ENCODE measurements at places on chromosomes 7 and 10.

DNA sequence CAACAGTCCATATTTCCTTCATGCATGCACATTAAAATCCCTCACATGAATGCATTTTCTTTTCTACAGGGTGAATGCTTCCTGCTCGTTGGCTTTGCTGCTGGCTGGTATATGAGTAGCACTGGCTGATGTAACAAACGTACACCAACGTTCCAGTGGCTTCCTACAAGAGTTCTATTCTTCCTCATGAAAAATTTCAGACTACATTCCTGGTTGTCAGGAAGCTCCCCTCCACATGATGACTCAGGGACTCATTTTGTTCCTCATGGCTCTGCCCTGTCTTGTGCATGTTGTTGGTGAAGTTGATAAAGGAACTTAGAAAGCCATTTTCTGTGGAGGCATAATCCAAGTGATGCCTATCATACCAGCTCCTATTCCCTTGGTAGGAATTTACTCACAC lies 470.7 kb upstream of the KLF6 start:
- DNase-seq: no peak

GRCh38 chr10:122567056-122567660 lies 6.6 kb downstream of the DMBT1 start:
- peak; percentile 21 for DNase-seq

GRCh38 chr7:51132661-51133060 lies 183.9 kb downstream of the COBL start:
- DNase-seq: no peak

GRCh38 chr10:107686095-107686494 lies 521.6 kb upstream of the SORCS1 start:
- DNase-seq: no peak

- no peak for DNase-seq
These were observed 507 bp downstream of the STN1 start for GRCh38 chr10:103917302-103918052.
